Stimulated activated CD4-positive, alpha-beta T cell treated with anti-CD3 and anti-CD28 coated beads, TNF-alpha, amount 100 ng/mL, for 4 hours (primary cell): ENCODE measurements at places on chromosomes 2 and 18.

GRCh38 chr2:119753930-119754321 is 5.8 kb upstream of the PTPN4 start:
- no peak for DNase-seq

DNA sequence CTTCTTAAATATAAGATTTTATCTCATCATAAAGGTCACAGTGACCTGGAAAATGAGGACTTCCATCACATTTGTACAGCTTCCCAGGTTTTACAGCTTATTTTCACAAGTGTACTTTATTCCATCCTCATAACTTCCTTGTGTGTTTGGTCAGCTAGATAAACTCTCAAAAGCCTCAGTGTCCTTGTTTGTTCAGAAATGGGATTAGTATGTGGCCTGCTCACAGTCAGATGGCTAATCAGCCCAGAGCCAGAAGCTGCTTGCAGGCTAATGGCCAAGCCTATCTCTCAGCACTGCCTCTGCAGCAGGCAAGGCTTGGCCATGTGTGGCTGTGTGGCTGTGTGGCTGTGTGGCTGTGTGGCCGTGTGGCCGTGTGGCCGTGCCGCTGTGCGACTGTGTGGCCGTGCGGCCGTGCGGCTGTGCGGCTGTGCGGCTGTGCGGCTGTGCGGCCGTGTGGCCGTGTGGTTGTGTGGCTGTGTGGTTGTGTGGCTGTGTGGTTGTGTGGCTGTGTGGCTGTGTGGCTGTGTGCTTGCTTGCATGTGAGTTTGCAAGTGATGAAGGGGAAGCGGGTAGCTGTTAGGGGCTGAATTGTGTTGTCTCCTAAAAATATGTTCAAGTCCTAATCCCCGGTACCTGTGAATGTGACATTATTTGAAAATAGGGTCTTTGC is 233.0 kb upstream of the TNP1 start:
- no peak for DNase-seq

- DNase-seq = no peak
Observed at GRCh38 chr18:34467058-34467457, 242.3 kb upstream of the NOL4 start.

- DNase-seq = no peak
Observed at GRCh38 chr2:235217846-235218245, 266.0 kb downstream of the SH3BP4 start.

GRCh38 chr2:9995059-9995458 is 43.6 kb downstream of the GRHL1 start:
- no peak for DNase-seq

- no peak for DNase-seq
Observed at GRCh38 chr2:121565389-121566250, 34.9 kb downstream of the RNU4ATAC start.

DNA sequence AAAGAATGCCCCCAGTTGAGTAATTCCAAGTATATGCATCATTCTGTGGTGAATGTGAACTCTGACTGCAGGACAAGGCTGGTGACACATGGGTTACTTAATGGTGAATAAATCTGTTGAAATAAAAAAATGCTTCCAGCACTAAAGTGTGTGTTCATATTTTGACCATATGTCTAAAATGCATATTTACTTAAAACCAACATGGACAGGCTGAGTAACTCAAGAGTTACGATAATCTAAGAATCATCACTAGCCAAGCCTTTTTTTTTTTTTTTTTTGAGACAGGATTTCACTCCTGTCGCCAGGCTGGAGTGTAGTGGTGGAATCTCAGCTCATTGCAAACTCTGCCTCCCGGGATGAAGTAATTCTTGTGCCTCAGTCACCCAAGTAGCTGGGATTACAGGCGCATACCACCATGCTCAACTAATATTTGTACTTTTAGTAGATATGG is 47.1 kb upstream of the CCBE1 start:
- no peak for DNase-seq

DNA sequence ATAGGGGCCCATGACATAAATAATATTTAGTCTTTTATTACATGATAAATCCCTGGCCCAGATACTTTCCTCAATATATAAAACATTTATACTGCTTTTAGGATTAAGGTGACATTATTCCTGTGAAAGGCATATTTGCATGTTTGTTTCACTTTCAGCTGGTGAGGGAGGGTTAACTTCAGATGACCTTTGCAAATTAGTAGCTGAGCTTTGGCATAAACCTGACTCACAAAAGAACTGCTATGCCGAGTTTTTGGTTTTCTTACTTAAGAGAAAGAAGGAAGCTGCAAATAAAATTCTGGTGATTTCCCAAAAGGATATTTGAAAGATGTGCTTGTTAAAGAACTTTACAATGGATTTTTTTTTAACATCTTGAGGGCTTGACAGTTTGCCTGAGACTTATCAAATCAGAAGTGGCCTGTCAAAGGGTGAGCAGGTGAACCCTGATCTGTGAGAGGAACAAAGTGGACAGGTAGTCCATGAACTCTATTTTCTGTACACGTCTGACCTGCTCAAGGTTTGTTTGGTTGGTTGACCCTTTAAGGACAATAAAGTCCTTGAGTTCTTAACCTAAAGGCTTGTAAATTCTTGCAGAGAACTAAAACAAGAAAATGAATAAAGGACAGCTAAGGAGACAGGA is 93.5 kb downstream of the FAM124B start:
- no peak for DNase-seq

- no peak for DNase-seq
Observed at GRCh38 chr2:66574701-66575624, 140.0 kb downstream of the MEIS1 start.

GRCh38 chr2:165793779-165794535 is at the start of gene GALNT3:
Gene GALNT3, minus strand, starts transcription at chr2:165794247. Its CDS starts 23,547 bp downstream, at chr2:165770700.
- no peak for DNase-seq

DNA sequence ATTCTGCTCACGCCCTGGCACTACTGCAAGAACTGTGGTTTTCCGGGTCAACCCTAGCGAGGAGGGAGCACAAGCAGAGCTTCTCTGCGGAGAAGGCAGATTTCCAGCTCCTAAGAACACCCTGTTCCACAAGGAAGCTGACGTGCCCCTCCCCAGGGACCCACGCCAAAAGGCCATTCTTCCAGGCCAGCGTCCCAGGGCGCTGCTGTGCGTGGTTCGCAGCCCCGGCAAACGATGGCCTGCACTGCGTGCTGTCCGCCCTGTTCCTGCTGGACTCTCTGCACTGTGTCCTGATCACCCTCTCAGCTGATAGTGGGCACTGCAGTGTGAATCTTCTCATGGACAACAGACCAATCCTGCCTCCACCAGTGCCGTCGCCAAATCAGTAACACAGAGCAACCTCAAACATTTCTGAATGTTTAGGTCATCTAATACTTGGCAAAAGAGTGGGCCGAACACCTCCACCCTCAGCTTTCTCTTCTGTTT is 49.1 kb downstream of the ADI1 start:
- DNase-seq = no peak

GRCh38 chr2:23803965-23804542 is 122.9 kb downstream of the ATAD2B start:
- DNase-seq = no peak

DNA sequence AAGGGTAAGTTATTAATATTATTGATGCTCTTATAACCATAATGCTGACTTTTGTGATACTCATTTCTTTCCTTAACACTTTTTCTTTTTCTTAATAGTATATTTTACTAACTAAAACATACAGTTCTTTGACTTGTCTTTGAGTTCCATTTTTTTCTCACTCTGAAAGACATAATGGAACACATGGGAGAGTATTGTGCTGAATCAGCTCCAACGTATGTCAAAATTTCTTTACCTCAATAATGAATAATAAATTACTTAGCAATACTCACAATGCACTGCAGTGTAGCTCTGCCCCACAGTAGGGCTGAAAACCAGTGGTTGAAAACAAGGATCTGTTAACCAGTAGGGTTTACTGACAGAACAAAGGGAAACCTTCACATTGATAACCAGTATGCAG is 40.7 kb downstream of the ACVR1 start:
- no peak for DNase-seq

- DNase-seq = no peak
Observed at GRCh38 chr18:38688416-38688815, 1122.8 kb upstream of the CELF4 start.

DNA sequence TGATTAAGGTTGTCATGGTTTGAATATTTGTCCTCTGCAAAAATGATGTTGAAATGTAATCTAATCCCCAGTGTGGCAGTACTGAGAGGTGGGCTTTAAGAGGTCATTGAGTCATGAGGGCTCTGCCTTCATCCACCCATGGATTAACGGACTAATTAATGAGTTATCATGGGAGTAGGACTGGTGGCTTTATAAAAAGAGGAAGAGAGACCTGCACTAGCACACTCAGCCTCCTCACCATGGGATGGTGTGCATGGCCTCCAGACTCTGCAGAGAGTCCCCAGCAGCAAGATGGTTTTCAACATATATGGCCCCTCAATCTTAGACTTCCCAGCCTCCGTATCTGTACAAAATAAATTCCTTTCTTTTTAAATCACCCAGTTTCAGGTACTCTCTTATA is 41.0 kb downstream of the DTNB start:
- DNase-seq = no peak

GRCh38 chr2:230864122-230864604 is 579 bp upstream of the ITM2C start:
- no peak for DNase-seq

DNA sequence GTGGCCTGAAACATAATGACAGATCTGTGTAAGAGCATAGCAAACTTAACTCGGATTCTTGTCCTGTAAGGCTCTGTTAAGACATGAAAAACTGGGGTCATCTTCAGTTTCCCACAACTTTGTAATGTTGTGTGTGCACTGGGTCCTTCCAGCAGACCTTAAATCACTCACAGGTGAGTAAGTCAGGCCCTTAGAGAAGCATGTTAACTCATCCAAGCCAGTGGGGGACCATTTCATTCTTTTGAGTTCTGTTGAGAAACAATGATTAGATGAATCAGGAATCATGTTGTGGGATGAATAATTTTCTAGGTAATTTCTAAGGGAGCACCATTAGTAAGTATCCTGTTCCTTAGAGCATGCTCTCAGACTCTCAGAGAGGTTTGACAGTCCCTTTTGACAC is 167.1 kb downstream of the ESCO1 start:
- DNase-seq = no peak

DNA sequence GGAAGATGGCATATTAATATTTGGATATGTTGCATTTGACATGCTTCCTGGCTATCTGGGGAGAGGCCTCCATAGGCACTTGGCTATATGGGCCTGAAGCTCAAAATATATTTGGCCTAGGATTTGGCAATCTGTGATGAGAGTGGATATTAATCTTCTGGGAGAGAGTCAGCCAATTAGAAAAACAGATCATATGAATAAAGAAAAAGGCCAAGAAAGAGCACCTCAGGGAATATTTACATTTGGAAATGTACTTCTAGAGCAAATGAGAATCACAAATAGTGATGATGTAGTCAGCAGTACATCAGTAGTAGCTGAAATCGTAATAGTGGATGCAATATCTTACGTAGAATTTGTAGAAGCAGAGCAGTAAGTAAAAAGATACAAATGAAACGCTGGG is 277.0 kb downstream of the CTNNA2 start:
- DNase-seq = no peak

- DNase-seq = no peak
Observed at GRCh38 chr18:70107091-70107490, 98.4 kb downstream of the RTTN start.

- DNase-seq = no peak
Observed at GRCh38 chr18:61435064-61435652, 101.9 kb downstream of the CDH20 start.

DNA sequence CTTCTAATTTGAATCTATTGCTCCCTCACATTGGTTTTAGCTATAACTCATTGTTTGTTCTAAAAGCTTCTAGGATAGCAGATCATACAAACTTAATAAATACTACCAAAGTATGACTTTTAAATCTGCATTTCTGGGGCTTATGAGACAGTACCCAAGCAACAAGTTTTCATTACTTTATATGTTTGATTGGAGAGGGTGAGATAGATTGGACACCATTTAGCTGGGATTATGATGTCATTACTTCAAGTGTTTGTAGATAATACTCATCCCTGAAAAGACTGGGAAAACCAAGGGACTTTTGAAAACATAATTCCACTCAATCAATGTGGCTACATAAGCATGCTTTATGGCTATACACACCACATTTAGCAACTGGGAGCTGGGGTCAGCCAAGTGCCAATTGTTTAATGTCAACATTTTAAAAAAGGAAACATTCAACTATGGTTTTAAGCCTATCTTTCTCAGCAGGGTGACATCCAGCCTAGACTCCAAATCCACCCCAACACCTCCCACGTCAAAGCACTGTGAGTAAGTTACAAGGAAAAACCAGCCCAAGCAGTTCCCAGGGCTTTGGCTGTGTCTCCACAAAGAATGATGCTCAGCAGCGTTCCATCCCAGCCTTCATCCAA is 119.9 kb downstream of the ETAA1 start:
- no peak for DNase-seq

GRCh38 chr2:12534646-12535263 is 182.0 kb upstream of the TRIB2 start:
- DNase-seq = no peak

DNA sequence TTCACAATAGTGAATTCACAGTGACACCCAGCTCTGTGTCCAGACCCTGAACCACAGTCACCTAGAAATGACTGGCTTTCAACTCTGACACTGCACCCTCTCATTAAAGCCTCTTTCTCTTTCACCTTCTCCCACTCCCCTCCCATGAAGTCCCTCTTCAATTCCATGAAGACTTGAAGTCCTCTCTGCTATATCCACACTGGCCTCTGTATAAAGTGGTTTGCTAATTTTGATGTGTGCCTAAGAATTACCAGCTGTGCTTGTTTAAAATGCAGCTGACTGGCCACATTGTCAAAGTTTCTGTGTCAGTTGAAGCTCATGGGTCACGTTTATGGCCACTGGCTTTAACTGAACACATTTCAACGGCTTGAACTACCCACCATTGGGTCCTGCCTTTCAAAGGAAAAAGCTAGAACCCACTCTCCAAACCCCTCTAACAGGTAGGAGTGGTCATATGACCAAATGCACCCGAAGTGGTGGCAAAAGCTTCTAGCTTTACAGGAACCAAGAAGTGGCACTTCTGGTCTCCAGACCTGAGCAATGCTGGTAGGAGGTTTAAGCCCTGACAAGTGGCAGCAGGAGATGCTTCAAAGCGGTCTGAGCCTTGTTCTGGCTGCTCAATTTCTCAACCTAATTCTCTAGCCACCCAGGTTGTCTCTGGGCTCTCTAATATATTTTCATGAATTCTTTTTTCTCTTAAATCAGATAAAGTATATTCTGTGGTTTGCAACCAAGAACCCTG is 34.2 kb downstream of the B4GALT6 start:
- no peak for DNase-seq
